NCI-H2081 (cell line): ENCODE measurements at places on chromosomes 12 and 14.

- no peak for DNase-seq
These were observed 230.8 kb downstream of the DPF3 start for GRCh38 chr14:72663076-72663487.

GRCh38 chr12:101939306-101939705, 61.9 kb downstream of the DRAM1 start:
- DNase-seq, result no peak

DNA sequence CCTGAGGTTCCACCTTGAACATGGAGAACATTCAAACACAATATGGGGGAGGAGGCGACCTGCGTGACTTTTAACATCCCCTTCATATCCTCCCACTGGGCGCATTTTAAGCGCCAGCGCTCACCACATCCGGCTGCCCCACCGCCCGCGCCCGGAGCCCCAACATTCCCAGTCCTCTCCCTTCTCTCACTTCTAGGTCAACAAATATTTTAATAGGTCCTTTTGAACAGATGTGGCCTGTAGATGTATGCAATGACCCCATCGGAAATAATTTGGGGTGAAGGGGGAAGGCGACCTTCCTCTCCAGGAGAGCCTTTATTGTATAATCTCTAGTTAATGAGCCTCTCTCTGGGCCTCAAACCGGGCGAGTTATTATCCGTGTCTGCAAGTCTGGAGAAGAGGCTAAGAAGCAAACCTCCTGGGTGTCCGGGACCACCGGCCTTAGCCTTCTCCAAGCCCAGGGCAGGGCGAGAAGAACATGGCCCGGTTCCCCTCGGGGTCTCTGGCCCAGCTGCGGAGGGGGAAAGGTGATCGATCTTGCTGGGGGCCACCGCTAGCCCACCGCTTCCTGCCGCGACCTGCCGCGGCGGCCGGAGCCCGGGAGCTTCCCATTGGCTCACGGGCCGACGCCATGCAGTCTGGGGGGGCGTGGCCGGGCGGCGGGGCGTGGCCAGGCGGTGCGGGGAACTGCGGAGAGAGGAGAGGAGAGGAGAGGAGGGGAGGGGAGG, 83.2 kb upstream of the HMGA2 start:
- DNase-seq, result no peak

DNA sequence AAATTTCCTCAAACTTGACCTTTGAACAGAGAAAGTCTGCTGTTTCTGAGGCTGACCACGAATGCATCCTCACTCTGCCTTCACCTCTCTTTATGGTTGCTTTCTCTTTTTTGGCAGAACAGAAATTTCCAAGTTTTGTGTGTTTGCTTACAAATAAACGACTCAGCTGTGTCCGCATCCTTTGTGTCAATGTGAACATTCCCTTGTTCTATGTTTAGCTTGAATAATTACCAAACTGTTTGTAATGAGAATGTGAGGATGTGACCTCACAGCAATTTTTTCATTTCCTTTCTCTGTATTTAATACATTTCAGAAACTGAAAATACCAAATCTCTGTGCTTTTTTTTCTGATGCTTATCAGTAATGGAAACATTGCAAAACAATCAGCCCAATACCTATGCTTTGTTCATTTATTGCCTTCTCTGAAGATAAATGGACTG, 410.9 kb downstream of the EGLN3 start:
- no peak for DNase-seq

DNA sequence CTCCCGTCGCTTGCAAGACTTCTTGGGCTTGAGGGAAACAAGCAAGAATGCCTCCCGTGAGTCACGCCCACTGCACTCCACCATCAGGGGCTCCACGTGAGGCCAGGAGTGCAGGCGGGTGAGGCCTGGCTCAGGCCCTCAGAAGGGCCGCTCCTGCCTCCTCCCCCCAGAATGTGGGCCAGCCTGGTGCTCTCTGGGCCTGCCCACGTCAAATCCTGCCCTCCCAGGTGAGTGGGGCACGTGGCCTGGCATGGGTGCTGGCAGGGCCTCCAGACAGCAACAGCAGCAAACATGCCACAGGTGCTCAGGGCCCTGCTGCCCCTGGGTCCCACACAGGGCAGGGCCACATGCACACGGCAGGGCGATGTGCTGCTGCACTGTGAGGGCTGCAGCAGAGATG, 30.6 kb upstream of the BTBD6 start:
- DNase-seq, result no peak

GRCh38 chr12:6292606-6293005, 17.9 kb upstream of the PLEKHG6 start:
- DNase-seq, result no peak

DNA sequence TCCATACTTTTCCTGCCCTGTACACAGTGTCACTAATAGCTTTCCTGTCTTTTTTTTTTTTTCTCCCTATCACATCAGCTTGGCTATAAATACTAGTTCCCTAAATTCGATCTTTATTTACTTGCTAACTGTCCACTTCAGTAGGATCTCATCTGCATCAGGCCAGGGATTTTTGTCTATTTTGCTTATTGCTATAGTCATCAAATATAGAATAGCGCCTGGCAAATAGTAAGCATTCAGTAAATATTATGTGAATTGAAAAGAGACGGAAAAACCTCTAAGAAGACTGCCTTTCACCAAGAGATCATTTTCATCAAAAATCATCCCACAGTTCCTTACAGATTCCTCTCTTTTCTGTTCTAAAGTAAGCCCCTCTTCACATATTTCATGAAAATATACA, 429.1 kb downstream of the FLRT2 start:
- DNase-seq, result no peak

GRCh38 chr12:68031881-68032739, 42.9 kb downstream of the IFNG-AS1 start:
- no peak for DNase-seq

DNA sequence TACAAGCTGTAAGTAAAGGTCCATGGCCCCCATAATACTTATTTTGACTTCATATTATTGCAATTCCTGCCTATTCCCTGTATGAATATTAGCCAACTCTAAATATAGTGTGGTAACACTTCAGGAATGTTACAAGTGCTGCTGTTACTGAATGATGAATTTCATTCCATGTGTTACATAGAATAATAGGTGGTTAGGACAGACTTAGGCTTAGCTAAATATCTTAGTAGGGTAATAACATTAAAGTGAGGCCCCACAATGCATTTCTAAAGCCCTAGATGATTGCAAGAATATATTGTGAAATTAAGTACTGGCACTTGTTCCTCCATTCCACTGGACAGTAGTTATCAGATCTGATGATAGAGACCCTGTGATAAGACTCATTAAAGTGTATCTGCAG, 182.7 kb downstream of the PCNX1 start:
- no peak for DNase-seq

DNA sequence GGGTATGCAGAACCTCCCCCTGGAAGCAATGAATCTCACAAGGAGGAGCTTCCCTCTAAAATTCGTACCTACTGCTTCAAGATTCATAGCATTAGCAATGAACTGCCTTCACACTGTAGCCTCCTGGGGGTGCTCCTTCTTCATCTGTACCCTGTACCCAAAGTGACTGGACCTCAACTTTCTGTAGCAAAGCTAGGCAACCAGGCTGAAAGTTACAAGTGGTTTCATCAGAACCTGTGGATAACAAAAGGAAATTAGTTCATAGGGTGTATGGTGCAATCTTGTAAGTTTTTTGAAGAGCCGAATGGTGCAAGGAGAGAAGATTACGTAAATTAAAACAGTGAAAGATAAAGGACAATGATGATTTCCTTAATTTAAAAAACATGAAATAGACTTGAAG, 1541.7 kb upstream of the FLRT2 start:
- no peak for DNase-seq

DNA sequence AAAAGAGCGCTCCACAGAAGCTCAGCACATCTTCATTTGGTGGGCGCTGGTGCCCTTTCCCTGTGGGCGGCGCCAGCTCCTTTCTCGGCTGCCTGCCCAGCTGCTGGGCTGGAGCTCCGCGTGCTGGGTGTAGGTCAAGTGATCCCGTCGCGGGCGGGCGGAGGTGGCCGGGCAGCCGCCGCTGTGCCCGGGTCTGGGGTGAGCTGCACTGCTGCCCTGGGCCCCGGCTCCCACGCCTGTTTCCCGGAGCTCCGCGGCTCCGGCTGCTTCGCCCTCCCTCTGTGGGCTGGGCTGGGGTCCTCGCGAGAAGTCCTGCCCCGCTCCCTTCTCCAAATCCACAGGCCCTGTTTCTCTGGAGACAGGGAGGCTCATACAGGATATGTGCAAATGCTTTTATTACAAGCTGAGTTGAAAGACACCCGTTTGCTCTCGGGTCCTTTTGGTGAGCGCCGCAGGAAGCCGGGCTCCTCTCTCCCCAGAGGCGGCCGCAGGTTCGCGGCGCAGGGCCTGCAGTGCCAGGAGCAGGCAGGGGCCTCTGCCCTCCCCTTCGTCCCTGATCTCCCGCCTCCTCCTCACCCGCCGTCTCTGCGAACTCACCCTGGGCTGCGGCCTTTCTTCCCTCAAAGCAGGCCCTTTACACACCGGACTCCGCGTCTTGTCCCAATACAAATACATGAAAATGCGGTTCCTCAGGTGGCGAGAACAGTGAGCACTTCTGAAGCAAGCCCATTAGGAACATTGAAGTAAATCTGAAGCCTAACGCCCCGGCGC, 67.8 kb upstream of the CAPRIN2 start:
- no peak for DNase-seq

DNA sequence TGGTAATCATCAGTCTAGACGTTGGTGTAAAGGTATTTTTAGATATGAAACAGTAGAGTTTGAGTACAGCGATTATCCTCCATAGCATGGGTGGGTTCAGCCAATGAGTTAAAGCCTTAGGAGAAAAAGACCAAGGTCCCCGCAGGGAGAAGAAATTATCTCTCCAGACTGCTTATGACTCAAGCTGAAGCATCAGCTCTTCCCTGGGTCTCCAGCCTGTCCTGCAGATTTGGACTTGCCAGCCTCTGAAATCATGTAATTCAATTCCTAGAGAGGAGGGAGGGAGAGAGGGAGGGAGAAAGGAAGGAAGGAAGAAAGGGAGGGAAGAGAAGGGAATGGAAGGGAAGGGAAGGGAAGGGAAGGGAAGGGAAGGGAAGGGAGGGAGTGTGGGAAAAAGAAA, 12.0 kb upstream of the DTX1 start:
- no peak for DNase-seq
